ENCODE measurements at places on chromosomes 5 and 9. TPM values are rescaled to one million over a fixed set of nuclear protein-coding genes. Genes with fewer than 3 reads are reported as not detected.

GRCh38 chr5:148794275-148794674, 32.1 kb upstream of the ADRB2 start:
- no peak for DNase-seq

GRCh38 chr5:133432956-133433532, 179.3 kb downstream of the FSTL4 start:
- no peak for DNase-seq

DNA sequence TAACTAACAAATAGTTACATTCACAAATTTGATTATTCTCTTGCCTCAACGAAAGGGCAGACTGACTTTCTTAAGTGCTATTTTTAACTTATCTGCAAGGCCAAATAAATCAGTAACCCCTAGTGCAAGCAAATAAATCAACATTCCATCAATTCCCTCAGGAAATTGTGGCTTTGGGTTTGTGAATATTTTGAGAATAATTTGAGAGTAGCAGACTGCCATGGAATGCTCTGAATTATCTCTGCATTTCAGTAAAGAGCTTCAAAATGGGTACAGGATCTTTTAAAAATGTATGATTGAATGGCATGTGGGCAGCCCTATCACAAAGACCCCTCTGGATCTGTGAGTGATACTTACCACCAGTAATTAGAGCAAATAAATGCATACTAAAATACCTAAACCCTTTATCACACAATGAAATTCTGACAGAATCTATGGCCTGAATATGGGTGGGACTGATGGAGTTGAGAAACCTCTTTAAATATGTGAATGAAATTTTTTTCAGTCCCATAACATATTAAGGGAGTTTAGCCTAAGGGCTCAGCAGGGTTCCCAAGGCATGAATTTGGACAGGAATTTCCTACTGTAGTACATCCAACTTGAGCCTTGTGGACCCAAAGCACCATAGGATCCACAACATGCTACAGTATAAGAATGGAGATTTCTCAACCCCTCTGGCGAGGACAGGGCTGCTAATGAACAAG, 92.5 kb upstream of the ITGA2 start:
- DNase-seq: no peak

GRCh38 chr5:129739773-129740172, 8.1 kb upstream of the MINAR2 start:
- DNase-seq: no peak

GRCh38 chr5:119582987-119583386, 46.4 kb upstream of the FAM170A start:
- DNase-seq: no peak

DNA sequence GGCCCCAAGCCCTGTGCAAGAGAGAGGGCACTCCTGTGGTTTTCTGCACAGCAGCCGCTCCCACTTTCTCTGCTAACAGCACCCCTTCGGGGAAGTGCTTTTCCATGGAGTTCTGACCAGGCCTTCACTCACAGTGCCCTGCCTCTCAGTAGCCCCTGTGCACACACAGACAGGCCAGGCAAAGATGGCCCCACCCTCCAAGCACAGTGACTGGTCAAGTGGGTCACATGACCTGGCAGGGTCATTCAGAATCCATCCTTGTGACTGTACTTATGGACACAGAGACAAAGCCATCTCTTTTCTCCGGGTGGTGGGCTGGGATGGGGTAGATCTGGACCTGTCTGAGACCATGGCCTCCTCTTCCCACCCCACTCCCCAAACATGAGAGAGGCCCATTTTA, 82.5 kb downstream of the PSD2 start:
- DNase-seq: no peak

- DNase-seq: no peak
These were observed 302.4 kb upstream of the PANK3 start for GRCh38 chr5:168881427-168882149.

GRCh38 chr5:14700478-14701436, 36.2 kb downstream of the OTULIN start:
- DNase-seq: no peak

DNA sequence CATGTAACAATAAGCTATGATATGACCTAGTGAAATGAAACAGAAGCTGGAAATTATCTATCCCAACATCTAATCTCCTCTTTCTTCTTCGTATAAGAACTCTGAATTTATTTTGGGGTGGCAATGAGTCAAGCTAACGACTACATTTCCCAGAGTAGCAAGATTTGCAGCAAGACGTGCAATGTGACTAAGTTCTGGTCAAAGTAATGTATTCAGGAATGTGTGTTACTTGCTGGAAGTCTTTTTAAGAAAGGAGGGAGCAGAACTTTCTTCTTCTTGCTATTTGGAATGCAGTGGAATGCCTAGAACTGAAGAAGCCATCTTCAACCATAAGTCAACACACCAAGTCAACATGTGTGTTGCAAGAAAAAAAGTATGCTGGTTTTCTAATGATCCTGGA, 406.6 kb upstream of the MEF2C start:
- no peak for DNase-seq

DNA sequence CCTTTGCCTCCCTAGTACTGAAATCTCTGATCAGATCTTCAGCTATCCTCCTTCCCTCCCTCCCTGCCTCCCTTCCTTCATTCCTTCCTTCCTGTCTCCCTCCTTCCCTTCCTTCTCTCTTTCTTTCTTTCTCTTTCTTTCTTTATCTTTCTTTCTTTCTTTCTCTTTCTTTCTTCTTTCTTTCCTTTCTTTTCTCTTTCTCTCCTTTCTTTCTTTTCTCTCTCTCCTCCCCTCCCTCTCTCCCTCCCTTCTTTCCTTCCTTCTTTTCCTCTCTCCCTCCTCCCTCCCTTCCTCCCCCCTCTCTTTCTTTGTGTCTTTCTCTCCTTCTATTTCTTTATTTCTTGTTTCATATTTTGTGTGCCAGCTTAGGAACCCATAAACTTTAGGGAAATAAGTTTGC, 23.9 kb upstream of the ANKRD55 start:
- no peak for DNase-seq

DNA sequence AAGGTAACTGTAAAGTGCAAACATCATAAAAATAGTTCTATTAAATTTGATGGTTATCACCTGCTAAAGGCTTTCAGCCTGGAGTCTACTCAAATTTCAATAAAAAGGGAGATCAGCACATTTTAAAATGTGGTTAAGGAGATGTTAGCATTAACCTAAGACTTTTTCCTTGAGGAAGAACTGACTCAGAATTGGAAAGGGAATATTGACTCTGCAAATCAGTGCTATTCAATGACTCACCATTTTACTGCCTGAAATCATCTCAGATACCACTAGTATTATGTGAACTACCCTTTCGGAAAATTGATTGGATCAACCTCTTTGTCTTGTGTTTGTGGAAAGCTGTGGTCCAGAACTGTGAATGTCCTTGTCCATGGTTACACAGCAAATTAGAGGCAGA, 113.3 kb downstream of the ADRB2 start:
- no peak for DNase-seq

DNA sequence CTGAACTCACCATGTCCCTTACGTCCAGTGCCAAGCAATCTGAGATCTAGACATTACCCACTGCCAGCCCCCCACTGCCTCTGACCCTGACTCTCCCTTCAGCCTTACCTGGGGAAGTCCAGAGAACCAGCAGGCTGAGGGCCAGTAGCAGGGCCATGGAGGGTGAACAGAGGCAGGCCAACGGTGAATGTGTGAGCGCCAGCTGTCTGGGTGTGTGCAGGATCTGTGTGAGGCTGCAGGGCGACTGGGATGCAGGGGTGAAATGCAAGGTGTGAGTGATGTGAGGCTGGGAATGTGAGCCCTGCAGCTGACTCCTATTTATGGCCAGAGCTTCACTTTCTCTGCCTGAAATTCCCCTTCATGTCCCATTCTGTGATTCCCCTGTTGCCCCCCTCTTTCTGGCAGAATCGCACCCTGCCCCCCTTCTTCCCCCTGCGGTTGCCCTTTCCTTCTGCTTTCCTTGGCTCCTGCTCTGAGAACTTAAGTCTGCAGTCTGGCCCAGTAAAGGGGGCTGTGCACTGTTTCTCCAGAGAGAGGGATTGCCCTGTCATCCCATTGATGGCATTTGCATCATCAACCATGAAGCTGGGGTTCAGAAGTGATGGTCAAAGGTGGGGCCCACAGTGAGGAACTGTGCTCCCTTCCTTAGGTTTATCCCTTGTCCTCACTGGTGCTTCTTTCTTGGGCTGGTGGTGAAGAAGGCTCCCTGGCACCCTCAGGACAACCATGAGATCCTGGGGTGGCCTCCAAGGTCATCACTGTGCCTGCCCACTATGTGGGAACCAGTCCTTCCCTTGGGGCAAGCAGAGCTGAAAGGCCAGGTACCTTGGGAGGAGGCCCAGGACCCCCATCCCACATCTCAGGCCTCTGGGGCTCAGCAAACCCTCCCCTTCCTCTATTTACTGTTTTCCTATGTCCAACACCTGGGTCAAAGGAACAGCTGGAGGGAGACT, at the start of gene CCL19:
CCL19 (minus strand) TSS at position 294 of the 953 bp plus-strand sequence; CDS start at position 157, 137 bp downstream.
- DNase-seq: no peak

GRCh38 chr9:12614488-12614887, 78.7 kb upstream of the TYRP1 start:
- DNase-seq: no peak

- DNase-seq: no peak
These were observed 107.3 kb downstream of the MTREX start for GRCh38 chr5:55415071-55415470.

DNA sequence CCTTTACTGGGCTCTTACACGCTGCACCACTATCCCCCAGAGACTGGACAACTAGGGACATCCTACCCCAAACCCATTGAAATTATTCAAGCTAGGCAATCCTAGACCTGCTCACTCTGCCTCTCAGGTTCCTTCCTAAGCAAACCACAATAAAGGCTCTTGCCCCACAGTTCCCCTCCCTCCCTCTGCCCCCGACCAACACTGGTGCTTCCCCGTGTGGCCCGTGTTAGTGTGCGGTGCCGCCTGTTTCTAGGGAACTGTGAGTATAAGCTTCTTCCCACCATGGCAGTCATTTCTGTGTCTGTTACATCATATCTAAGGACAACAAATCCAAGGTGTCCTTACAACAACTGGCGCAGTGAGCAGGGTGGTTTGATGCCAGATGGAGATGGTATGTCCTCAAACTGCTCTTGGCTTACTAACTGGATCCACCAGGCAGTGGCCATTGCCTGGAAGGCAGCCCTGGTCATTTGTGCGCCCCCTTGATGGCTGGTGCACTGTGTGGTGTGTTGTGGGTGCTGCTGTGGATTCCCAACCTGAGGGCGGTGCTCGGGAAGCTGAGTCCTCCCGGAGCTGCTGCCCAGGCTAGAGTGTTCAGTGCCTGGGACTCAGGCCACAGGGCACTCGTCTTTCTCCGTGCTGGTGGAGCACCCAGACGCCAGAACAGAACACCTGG, 8.4 kb upstream of the MXD3 start:
- DNase-seq: no peak

DNA sequence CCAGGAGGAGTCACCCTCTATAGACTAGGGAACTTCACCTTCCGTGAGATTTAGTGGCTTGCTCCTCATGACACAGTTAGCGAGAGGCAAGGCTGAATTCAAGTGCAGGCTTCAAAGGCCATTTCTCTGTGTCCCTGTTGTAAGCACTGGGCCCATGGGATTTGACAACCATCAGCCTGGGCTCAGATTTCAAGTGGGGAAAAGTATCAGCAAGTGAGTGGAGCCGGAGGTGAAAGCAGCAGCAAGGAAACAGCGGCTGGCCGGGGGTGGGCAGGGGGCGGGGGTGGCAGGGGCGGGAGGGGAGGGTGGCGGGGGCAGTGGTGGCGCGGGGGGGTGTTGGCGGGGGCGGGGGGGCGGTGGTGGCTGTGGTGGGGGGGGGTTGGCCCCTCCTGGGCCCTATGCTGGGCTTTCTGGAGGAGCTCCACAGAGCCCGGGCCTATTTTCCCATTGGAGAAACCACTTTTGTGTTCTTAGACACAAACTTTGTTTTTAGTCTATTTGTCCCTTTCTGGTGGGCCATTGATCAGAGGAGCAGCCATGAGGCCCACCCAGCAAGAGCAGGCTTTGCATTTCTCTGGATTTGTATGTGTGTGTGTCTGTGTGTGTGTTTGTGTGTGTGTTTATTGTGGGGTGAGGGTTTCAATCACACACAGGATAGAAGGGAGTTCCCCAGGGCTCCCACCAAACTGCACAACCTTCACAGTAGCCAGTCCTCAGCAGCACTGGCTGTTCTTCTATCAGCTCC, 165.4 kb upstream of the RAI14 start:
- DNase-seq: no peak

- DNase-seq: no peak
These were observed 88.8 kb upstream of the PAM start for GRCh38 chr5:102666164-102666946.

- no peak for DNase-seq
These were observed 20.5 kb upstream of the FER start for GRCh38 chr5:108727236-108727650.

DNA sequence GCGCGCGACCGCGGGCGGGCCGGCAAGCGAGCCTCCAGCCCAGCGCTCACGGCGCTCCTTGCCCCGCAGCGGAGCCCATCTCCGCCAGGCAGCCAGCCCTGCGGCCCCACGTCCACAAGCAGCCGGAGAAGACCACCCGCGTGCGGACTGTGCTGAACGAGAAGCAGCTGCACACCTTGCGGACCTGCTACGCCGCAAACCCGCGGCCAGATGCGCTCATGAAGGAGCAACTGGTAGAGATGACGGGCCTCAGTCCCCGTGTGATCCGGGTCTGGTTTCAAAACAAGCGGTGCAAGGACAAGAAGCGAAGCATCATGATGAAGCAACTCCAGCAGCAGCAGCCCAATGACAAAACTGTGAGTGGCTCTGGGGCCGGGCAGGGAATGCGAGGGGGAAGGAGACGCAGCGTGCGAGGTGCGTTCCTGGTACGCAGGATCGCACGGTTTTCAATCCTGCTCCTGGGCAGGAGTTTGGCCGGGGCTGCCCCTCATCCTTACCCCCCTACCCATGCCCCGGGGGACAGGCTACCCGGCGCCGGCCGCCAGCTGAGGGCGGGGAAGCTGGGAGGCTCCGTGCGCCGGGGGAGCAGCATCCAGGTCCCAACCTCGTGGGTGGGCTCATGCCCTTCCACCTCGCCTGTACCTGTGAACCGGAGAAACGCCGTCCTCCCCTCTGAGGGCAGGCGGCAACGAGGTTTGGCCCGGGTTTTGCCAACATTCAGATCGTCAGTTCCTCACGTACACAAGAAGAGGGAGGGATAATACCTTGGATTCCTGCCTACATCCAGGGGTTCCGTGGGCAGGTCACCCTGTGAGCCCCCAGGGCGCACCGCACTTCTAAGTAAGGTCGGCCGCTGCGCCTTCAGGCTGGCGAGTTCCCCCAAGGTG, 6.6 kb downstream of the ISL1 start:
- no peak for DNase-seq

- no peak for DNase-seq
These were observed 5.6 kb upstream of the GLE1 start for GRCh38 chr9:128498911-128499310.

ZNF879 gene
- total RNA-seq: 4.8 TPM

INSL6 gene
- total RNA-seq: not detected

BTNL3 gene
- not detected for total RNA-seq

IL33 gene
- total RNA-seq: 44.3 TPM

TAF11L11 gene
- not detected for total RNA-seq

GARNL3 gene
- total RNA-seq: 10.0 TPM

PDLIM4 gene
- total RNA-seq: 38.5 TPM

ASPN gene
- total RNA-seq: 8.8 TPM
